ENCODE measurements at places on chromosomes 2 and 18.

DNA sequence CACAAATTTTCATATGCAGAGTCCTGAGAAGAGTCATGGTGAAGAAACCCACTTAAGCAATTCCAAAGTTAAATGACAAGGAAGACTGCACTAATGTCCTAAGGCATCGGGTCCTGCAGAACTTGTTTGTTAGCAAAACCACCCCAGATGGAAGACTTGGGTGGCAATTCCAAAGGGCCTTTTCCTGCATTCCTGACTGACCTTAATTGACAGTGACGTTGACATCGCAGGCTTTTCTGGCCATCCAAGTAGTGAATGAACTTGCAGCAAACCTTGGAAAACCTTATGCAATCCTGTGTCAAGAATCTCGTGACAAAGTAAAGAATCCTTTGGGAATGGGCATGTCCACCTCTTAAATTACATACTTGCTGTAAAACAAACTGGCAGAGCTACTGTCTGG is 112.5 kb upstream of the SH3BP4 start:
- DNase-seq: no peak

DNA sequence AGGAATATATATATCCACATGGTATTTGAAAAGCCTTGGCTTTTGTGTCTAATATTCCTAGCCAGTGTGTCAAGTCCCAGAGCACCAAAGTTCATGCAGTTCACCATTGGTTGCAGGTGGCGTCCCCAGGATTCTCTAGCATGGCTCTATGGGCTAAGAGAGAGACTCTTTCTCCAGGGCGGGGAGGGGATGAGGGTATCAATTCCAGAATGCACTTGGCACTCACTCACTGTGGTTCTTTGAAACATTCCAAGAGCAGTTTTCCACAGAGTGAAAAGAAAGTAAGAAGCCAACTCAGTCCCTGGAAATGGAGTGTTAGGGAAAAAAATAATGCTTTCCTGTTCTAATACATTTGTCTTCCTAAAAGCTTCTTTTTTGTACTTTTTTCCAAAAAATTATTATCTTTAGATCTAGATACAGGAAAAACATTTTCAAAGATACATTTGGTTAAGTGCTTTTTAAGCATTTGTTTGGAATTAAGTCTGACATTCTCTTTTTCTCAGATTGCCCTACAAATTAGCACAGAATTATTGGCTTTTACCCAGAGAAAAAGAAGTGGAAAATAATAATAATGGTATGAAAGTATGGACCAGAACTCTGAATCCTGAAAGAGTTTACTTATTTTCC is 239.9 kb downstream of the PAX3 start:
- no peak for DNase-seq

- no peak for DNase-seq
These were observed 435.2 kb downstream of the ARHGAP15 start for GRCh38 chr2:143564419-143564818.

- DNase-seq: no peak
These were observed 198.7 kb downstream of the MCFD2 start for GRCh38 chr2:46716927-46717326.

GRCh38 chr2:152359573-152360363 is 24.8 kb downstream of the FMNL2 start:
- DNase-seq: no peak

- no peak for DNase-seq
These were observed 121.5 kb upstream of the PDE1A start for GRCh38 chr2:182548031-182548950.

Data from stimulated activated CD8-positive, alpha-beta memory T cell treated with anti-CD3 and anti-CD28 coated beads, Interleukin-4, amount 100 ng/mL, for 1 hour (primary cell).